ENCODE measurements at places on chromosomes 7 and 10. TPM values are rescaled to one million over a fixed set of nuclear protein-coding genes. Genes with fewer than 3 reads are reported as not detected.

- no peak for DNase-seq
Measured at GRCh38 chr10:20455774-20456173, 441.3 kb downstream of the NEBL start.

- no peak for DNase-seq
Measured at GRCh38 chr7:94410413-94411187, 15.9 kb downstream of the COL1A2 start.

- DNase-seq, result no peak
Measured at GRCh38 chr7:94630855-94631254, 25.1 kb downstream of the SGCE start.

GRCh38 chr7:7242899-7243298 lies 60.6 kb downstream of the C1GALT1 start:
- DNase-seq, result no peak

ANKRD1 gene
- total RNA-seq, result not detected

GFRA1 gene
- not detected for total RNA-seq

CD36 gene
- total RNA-seq, result 0.21 TPM

ANKRD30A gene
- not detected for total RNA-seq

GRCh38 chr10:241966-242643 lies 106.8 kb downstream of the ZMYND11 start:
- no peak for DNase-seq

MYOZ1 gene
- total RNA-seq, result not detected

OR2A5 gene
- not detected for total RNA-seq

DNA sequence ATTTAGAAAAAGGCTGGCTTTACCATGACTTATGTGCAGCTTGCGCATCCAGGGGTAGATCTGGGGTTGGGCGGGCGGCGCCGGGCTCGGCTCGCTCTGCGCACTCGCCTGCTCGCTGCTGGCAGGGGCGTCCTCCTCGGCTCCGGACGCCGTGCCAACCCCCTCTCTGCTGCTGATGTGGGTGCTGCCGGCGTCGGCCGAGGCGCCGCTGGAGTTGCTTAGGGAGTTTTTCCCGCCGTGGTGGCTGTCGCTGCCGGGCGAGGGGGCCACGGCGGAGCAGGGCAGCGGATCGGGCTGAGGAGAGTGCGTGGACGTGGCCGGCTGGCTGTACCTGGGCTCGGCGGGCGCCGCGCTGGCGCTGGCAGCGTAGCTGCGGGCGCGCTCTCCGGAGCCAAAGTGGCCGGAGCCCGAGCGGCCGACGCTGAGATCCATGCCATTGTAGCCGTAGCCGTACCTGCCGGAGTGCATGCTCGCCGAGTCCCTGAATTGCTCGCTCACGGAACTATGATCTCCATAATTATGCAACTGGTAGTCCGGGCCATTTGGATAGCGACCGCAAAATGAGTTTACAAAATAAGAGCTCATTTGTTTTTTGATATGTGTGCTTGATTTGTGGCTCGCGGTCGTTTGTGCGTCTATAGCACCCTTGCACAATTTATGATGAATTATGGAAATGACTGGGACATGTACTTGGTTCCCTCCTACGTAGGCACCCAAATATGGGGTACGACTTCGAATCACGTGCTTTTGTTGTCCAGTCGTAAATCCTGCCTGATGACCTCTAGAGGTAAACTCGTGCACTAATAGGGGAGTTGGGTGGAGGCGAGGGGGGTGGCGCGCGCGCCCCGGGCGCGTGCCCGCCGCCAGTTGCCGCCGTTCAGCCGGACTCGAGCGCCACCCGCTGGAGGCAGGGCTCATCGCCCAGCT lies at the start of gene HOXA5:
Gene HOXA5, minus strand, starts transcription at position 659 of the 927 bp plus-strand sequence. Its CDS starts 74 bp downstream, at position 585.
- peak; percentile 26 for DNase-seq

DNA sequence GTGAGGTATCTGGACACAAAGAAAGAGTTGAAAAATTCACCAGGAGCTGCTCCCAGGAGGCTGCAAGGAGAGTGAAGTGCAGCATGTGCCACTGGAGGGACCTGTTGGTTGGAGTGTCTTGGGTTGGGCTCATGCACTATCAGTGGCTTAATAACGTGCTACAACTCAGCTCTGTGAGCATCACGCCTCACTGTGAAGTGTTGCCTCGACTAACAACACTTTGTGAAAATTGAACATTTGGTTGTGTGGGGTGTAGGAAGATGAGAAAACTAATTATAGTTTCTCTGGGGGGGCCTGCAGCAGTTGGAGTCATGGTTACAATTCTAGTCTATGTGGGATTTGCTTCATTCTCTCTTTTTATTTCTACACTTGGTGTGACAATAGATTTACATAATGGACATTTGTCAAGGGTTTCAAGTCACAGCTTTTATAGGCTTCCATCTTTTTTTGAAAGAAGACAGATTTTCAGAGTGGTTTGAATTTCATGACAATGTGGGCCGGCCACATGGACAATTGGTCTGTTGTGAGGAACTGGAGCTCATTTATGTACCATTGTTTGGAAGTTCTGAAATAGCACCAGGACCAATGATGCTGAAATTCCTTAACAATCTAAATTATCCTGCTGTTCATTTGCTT lies 121.3 kb downstream of the RAMP3 start:
- DNase-seq, result no peak

C10orf62 gene
- total RNA-seq, result not detected

GRCh38 chr10:23742368-23742767 lies 303.5 kb downstream of the OTUD1 start:
- no peak for DNase-seq

DNA sequence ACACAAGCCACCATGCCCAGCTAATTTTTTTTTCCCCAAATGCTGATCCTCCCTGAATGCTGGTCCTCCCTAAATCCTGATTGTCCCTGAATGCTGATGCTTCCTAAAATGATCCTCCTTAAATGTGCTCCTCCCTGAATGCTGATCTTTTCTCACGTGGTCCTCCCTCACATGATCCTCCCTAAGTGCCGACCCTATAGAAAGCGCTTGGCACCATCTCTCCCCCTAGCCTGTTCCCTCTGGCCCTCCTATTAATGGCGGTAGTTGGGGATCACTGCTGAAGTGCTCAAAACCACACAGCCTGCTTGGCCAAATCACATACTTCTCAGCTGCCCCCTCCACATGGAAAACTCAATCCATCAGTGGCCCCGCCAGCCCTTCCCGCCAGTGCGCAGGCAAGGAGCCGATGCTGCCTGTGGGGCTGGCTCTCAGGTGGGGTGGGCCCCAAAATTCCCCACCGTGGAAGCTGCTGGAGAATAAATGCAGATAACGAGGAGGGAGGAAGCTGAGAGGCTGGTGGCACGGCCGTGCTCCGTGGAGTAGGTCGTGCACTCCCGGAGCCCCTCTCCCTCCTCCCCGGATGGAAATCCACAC lies 42.9 kb downstream of the COL26A1 start:
- DNase-seq, result no peak

C7orf33 gene
- total RNA-seq, result not detected

- no peak for DNase-seq
Measured at GRCh38 chr10:114550756-114551635, 107.1 kb downstream of the ABLIM1 start.

INSYN2A gene
- total RNA-seq, result not detected

DNA sequence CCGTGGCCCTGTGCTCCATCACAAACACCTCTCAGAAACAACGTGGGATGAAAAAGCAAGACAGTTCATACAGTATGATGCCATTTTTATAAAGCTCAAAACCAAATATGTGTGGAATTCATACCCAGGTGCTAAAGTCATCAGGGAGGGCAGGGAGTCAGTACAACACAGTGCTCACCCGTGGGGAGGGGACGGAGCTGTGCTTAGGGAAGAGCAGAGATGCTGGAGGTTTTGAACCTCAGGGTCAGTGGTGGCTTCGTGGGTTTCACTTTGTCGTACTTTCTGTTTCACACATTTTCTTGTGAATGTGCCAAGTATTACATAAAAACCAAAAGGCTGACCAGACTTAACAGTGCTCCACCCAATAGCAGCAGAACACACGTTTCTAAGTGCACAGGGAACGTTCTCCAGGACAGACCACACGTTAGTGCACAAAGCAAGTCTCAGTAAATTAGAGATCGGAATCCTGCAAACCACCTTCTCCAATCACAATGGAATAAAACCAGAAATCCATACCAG lies 21.2 kb downstream of the ZMIZ2 start:
- no peak for DNase-seq

DNA sequence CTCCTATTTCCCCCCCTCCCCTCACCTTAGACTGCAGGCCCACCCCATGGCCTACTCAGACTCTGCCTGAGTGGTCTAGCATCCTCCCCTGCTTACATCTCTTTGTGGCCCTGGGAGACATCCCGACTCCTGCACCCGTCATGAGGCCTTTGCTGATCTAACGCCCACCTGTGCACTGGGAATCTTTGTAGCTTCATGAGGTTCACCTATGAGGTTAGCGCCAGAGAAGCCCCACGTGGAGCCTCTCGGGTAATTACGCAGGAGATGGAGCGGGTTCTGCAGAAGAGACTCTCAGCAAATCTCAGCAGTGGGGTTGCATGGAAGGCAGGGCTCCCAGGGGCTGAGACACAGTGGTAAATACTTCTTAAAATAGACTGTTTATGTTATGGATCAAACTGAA lies 43.5 kb upstream of the HSPA12A start:
- no peak for DNase-seq

DNA sequence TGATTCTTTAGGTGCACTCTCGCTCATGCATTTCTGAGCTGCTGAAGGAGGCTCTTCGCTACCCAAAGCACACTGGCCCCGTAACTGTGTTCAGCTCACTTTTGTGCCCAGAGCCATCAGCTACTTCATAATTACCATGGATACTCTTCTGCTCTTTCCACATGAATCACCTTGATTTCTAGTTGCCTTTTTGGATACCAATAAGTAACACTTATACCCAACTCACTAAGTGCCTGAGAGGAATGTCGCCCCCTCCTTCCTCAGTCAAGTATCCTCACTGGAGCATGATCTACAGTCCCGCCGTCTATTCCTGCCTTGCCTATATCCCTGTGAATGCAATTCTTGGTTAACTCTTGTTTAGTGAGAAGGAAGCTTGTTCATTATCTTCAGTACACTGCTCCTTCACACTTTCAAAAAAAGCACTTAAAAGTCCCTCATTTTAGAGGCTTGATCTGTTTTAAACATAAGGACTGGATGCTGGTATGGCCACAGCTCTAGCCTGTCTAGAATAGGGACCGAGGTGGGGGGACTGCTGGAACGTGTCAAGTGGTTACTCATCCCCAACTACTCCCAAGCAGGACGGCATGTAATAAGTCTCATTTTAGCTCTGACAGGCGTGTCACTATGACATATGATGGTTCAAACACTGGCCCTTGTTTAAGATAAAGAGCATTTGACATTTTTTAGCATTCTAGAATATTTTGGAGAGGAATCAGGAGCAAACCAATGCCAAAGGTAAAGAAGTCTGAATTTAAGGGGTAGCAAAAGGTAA lies 23.7 kb downstream of the SVIL start:
- no peak for DNase-seq

- DNase-seq, result no peak
Measured at GRCh38 chr10:33335801-33336581, 1.5 kb upstream of the NRP1 start.

MYL10 gene
- total RNA-seq, result not detected

- no peak for DNase-seq
Measured at GRCh38 chr10:22977751-22978150, 49.9 kb downstream of the ARMC3 start.

SLC18A3 gene
- total RNA-seq, result not detected

CARD11 gene
- 114 TPM for total RNA-seq

Measured in activated T-cell treated with anti-CD3 and anti-CD28 coated beads, Interleukin-2, amount 50 U/mL, for 72 hours (primary cell).